D721Med (cell line): ENCODE measurements at places on chromosomes 6 and 20.
A peak's percentile ranks its signal among the peaks of the same experiment; 100 is the strongest.

DNA sequence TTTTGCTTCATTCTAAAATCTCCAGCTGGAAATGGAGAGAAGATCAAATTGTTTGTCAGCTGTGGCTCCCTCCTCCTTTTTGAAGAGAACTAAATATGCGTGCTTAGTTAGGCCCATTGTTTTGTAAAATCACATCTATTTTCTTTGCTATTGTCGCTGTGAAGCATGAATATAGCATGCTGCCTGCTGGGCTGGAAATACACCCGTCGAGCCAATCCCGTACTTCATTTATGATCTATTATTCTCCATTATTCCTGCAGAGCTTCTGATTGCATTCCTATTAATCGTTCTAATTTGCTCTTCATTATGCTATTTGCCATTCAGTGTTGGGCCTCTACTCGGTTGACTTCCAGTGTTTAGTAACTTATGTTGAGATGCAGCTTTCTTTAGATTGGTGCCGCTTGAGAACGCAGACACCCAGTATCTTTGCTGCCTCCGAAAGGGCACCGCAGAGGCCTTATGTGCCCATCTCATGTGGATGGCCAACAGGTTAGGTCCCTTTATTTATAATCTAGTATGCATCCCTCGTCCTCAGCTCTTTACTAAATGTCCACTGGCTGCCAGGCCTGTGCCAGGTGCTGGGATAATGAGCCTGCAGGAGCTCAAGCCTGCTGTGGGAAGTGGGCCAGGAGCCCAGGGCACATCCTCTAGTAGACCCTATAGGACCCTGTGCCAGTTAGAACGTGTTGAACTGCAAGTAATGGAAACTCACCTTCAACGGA, 45.6 kb downstream of the FAM50B start:
- no peak for DNase-seq

DNA sequence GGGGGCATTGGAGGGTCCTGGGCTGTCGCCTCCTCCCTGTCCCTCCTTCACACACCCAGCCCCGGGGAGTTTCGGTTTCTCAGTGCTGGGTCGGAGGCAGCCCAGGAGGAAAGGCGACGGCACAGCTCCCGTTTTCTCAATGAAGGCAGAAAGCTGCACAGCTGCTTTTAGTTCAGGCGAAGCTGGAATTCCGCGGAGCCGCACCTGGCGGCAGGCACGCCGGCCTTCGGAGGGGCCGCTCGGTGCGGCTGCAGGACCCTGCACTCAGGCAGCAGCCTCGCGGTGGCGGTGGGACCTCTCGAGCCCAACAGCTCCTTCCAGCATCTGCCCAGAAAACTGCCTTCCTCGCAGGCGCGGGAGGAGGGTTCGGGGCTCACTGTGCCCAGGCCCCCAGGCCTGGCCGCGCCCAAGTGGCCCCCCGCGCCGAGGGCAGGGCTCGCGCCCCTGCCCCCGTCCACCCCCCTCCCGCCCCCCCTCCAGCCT, 4.6 kb downstream of the FOXQ1 start:
- no peak for DNase-seq

DNA sequence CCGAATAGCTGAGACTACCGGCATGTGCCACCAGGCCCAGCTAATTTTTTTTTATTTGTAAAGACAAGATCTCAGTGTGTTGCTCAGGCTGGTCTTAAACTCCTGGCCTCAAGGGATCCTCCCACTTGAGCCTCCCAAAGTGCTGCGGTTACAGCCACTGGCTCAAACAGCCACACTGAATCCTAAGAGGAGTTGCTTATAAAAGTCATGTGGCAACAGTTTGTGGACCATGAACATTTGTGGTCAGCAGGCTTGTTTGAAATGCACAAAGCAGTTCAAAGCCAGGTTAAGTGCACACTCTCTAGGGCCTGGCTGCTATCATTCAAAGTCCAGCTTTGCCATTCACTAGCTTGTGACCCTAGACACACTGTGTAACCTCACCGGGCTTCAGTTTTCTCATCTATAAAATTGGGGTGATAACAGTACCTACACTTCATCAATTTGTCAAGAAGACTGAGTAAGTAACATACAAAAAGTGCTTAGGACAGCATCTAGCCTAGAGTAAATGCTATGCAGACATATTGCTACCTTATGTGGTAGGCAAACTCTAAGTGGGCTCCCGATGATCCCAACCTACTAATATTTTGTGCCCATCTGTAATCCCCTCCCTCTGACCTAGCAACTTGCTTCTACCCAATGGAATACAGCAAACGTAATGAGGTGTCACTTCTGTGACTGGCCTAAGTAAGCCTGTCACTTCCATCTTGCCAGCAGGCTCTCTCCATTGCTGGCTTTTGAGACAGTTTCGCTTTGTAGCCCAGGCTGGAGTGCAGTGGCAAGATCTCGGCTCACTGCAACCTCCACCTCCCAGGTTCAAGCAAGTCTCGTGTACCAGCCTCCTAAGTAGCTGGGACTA, 122.9 kb downstream of the ZMYND8 start:
- no peak for DNase-seq

DNA sequence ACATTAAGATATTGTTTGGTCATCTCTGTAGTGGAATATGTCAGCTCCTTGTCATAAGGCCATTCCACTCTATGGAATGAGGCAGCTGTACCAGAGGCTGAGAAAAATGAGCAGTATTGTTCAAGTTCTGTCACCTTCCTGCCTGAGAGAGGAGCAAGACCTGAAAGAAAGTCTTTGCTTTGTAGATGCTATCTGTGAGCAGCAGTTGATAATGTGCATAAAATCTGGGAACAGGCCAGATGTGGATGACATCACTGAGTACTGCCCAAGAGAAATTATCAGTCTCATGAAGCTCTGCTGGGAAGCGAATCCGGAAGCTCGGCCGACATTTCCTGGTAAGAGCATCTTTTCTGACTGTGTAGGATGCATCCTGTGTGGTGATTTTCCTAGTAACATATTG, 16.8 kb downstream of the RIPK1 start:
- no peak for DNase-seq

DNA sequence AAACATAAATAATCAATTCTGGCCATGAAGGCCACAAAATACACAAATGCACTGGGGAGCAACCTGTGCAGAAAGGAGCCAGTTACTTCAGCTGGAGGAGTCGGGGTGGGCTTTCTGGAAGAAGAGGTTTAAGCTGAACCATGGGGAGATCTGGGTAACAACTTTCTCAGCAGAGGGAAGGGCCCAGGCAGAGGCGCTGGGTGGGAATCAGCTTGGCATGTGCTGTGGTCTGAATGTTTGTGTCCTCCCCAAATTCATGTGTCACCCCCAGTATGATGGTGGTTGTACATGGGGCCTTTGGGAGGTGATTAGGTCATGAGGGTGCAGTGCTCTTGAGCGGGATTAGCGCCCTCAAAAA, 107.9 kb downstream of the SYCP2 start:
- DNase-seq: no peak

DNA sequence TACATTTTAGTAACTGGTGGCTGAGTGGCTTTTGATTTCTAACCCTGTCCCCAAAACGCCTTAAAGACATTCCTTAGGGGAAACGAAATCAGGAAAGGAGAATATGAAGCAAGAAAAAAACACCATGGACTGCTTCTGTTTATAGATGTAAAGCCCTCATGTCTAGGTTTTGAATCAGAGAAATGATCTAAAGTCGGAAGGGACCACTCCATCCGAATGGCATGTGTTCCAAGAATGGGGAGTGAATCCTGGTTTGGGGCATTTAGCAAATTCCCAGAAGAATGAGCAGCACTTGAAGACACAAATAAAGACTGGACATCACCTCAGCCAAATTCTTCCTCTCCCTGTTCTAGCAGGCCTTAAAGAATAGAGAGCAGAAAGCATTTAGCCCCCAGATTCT, 65.6 kb downstream of the CAP2 start:
- no peak for DNase-seq

GRCh38 chr20:41173161-41173721, 35.9 kb downstream of the PLCG1 start:
- DNase-seq: peak; percentile 80

- DNase-seq: no peak
Measured at GRCh38 chr6:38080889-38081288, 261.4 kb downstream of the ZFAND3 start.

DNA sequence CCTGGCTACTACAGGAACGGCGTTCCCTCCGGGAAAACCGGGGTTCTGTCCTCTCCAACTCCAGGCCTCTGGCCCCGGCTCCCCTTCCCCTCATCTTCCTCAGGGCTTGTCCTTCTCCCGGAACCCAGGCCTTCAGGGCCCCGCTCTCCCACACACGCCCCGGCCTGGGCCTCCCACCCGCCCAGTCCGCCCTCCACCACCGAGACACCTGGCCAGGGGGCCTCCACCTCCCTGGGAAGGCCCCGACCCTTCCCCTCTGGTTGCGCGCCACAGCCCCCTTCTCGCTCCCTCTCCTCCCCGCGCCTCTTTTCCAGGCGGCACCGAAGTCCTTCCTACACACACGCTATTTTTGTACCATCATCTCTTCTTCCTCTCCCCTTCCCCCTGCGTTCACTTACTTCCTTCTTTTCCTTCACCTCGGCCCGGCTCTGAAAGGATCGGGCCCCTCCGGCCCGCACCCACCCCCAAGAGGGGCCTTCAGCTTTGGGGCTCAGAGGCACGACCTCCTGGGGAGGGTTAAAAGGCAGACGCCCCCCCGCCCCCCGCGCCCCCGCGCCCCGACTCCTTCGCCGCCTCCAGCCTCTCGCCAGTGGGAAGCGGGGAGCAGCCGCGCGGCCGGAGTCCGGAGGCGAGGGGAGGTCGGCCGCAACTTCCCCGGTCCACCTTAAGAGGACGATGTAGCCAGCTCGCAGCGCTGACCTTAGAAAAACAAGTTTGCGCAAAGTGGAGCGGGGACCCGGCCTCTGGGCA, 1.3 kb upstream of the SIRPA start:
- DNase-seq: no peak

DNA sequence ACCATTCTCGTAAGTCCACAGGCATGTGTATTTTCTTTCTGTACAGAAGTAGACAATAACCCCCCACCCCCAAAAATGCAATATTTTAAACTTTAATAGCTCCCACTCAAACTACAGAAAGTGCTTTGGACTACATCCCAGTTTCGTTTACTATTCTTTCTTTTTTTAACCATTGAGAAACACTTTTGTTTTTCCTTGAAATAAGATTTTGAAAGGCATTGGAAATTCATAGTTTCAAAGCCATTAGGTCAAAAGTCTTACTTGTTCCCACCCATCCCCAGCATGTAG, 140.0 kb downstream of the KIF16B start:
- DNase-seq: no peak

DNA sequence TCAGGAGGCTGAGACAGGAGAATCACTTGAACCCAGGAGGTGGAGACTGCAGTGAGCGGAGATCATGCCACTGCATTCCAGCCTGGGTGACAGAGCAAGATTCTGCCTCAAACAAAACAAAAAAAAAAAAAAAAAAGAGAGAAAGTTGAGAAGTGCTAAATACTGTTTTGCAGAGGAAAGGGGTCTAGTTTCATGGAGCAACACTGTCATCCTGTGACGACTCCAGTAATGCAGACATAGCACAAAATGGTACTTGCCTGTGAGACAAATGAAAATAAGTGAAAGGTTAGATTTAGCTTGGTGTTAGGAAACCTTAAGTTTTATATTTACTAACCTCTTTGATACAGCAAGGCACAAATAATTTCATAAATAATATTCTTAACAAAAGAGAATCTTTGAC, 29.7 kb downstream of the CEP162 start:
- no peak for DNase-seq

- no peak for DNase-seq
Measured at GRCh38 chr6:6455272-6455671, 133.2 kb upstream of the LY86 start.

DNA sequence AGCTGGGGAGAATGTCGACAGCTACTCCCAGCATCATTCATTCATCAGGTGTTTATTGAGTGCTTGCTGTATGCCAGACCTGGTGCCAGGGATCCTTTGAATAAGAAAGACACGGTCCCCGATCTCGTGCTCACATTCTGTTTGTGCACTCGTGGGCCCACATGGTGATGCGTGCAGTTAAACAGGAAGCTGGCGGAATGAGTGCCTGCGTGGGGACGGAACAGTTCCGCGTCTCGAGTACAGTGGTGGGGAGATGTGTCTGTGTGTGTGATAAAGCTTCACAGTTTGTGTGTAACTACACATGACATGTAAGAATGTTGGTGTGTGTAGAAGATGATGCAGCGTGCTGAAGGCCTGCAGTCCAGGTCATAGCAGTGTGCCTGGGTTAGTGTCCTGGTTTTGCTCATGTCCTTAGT, 6.5 kb downstream of the RBM38 start:
- DNase-seq: no peak

- no peak for DNase-seq
Measured at GRCh38 chr6:11430036-11430435, 107.5 kb upstream of the TMEM170B start.

GRCh38 chr6:2623295-2623694, 127.4 kb downstream of the MYLK4 start:
- DNase-seq: no peak

GRCh38 chr6:167984144-167984719, 13.2 kb upstream of the KIF25 start:
- DNase-seq: no peak

DNA sequence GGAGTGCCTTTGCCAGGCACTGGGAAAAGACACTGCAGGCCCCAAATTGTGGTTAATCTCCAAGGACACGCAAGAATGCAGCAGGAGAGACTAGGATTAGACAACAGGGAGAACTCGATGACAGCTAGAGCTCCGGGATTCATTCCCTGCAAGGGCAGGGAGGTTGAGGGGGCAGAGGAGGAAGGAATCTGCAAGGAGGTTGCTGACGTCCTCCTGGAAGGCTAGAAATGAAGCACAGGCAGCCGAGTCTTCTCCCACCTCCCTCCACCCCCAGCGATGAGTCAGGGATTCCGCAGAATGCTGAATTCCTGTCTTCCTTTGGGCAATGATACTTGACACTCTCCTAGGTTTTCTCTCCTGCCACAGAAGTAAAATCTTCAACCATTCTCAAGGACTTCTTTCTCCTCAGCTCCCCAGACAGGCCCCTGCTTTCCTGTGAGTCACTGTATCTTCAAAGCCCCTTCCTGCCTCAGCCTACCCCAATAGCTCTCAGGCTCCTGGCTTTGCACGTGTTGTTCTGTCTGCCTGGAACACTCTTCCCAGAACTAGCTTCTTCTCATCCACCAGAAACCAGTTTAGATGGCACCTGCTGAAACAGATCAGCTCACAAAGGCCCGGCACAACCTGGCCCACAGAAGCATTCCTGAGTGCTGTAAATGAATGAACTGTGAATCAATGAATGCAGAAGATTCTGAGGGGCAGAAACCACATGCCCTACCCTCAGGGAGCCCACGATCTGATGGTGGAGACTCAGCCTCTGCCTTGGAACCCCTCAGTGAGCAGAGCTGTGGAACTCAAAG, 85.6 kb downstream of the MRPL14 start:
- no peak for DNase-seq

DNA sequence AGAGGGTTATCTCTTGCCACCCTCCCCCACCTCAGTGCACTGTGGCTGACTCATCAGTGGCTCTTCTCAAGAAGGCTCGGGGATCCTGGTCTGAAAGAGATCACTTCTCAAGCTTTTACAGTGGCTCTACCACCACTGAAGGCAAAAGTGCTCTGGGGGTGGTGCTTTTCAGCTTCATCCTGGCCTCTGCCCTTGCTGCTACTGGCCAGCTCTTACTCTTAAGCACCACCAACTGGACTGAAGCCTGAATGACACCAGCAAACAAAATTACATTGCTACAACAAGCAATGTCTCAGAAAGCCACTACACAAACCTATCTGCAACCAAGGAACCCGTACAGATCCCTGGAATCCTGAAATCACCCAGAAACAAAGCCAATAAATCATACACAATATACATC, 402.1 kb downstream of the EPHA7 start:
- DNase-seq: no peak

- DNase-seq: no peak
Measured at GRCh38 chr6:142443532-142443931, 141.7 kb downstream of the ADGRG6 start.

GRCh38 chr6:11139051-11139960, 27.8 kb upstream of the ERVFRD-1 start:
- no peak for DNase-seq

GRCh38 chr6:133202610-133203343, 38.4 kb upstream of the EYA4 start:
- no peak for DNase-seq
